GOT3 (cell line): ENCODE measurements at places on chromosomes 13 and 19.

GRCh38 chr13:60794751-60795150 is 397.7 kb downstream of the TDRD3 start:
- DNase-seq: no peak

DNA sequence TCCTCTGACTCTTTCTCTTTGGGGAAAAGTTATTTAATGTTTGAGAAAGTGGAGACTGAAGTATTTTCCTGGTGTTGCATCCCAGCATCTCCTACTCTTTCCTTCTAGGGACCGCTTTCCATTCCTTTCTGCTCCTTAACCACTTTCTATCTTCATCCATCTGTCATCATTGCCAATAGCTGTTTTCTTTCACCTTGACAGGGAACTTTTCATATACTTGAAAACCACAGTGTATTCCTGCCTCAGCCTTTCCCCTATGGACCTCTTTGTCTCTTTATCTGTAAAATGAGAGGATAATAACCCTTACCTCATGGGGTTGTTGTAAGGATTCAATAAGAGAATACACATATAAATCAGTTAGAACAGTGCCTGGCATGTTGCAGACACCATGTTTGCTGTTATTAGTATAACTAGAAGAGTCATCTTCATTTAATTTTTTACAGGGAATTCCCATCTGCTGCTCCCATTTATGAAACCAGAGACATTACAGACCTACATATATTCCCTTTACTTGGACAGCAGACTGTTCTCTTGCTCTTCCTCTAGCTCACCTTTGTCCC is 31.8 kb downstream of the LCP1 start:
- no peak for DNase-seq

- DNase-seq: no peak
These were observed 19.1 kb upstream of the KLF12 start for GRCh38 chr13:74153316-74153715.

DNA sequence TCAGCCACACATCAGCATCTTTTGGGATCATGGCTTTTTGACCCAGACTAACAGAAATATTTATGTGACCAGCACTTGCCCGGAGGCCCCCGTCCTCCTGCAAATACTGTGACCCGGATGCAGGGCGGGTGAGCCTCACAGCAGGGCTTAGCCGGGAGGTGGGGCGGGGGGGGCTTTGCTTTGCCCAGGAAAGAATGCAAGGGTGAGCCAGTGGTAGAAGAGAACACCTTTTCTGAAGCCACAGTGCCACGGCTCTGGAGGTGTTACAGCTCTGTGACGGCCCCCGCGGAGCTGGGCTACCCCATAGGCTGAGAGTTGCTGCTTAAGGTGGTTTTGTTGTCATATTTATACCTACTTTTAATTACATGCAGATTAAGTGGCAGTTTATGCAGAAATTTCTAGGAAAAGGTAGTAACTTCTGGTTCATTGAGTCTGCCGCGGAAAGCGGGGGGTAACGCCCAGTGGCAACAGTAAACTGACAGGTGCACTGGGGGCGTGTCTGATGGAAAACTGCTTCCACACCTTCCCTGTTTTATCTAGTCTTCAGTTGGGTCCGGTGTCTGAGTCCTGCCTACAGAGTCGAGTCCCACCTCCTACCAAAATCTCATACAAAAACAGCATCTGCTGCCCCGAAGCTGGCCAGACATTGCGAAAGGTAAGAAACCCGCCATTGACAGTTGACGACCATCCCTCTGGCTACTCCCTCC is 187.9 kb downstream of the TEX29 start:
- no peak for DNase-seq

GRCh38 chr19:19459073-19459472 is 53.6 kb downstream of the GATAD2A start:
- no peak for DNase-seq

GRCh38 chr13:40101708-40102359 is 446.4 kb downstream of the COG6 start:
- no peak for DNase-seq

DNA sequence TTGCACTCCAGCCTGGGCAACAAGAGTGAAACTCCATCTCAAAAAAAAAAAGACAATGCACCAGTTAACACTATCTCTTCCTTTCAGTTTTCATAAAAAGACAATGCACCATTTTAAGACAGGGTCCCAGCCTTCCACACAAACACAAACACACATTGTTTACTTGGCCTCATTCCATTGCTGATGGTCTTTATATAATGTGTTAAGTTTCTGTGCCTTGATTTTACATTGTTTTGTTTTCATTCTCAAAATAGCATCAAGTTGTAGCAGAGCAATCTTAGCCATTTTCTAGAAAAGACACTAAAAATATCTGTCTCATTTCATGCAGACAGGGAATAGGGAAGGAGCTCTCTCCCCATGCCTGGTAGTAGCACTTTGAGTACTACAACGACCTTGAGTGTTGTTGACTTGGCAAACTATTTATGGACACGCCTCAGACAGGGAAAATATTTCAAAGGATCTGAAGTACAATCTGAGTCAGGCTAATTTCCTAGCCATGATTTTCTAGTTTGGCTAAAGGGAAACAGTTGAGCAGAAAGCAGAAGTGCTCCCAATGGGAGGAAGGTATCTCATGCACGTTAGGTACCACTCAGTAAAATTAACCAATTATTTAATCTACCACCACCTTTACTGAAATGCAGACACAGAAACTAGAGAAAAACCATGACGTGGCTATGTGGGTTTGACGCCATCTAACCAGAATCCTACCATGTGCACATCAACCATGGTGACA is 120.6 kb downstream of the ABCC4 start:
- DNase-seq: no peak

- peak; percentile 66 for DNase-seq
These were observed 7.4 kb downstream of the FGF14 start for GRCh38 chr13:102394158-102395053.

- no peak for DNase-seq
These were observed 13.0 kb upstream of the EPOR start for GRCh38 chr19:11397089-11397610.

DNA sequence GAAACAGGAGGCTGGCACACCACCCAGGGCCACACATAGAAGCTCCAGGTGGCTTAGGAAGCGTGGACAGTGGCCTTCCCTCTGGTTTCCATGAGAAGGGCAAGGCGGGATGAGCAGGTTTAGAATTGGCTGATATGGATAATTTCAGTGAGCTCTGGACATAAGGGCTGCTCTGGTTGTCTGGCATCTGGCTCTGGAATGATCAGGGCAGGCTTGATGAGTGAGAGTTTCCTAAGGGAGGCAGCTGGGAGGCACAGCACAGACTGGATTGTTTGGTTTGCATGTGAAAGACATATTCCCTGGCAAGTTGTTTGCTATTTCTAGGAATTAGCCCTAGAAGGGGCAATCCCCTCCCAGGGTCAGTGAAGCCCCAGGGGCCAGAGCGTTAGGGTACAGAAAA is 129.5 kb downstream of the ATP8A2 start:
- DNase-seq: no peak

- no peak for DNase-seq
These were observed 55.7 kb downstream of the SERP2 start for GRCh38 chr13:44429311-44429710.

DNA sequence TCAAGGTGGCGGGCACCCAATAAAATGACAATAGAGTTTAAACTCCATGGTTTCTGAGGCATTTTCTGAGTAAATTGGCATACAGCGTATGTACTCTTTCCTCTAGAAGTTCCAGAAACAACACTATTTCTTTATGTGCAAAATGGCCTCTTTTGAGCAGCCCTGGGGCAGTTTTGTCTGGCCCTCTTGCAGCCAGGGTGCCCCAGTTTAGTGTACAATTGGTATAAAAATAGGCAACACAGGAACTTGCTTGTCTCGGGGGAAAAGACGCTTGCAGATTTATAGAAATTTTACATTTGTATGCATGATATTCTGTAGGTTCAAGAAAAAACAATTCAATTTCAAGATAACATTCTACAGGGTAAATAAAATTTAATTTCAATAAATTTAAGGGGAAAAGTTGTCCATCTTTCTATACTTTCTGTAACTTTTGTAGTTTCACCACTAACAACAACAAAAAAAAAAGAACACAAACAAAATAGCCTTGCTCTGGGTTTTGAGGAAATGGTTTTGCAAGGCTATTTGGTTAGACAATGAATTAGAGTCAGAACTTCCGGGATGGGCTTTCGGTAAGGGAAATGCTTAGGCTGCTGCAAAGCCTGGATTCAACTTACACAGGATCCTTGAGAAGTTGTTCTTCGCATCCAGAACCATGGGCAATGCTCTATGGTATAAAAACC is 45.3 kb downstream of the LRCH1 start:
- no peak for DNase-seq

GRCh38 chr19:8395621-8396082 is 5.5 kb downstream of the RAB11B start:
- DNase-seq: no peak

DNA sequence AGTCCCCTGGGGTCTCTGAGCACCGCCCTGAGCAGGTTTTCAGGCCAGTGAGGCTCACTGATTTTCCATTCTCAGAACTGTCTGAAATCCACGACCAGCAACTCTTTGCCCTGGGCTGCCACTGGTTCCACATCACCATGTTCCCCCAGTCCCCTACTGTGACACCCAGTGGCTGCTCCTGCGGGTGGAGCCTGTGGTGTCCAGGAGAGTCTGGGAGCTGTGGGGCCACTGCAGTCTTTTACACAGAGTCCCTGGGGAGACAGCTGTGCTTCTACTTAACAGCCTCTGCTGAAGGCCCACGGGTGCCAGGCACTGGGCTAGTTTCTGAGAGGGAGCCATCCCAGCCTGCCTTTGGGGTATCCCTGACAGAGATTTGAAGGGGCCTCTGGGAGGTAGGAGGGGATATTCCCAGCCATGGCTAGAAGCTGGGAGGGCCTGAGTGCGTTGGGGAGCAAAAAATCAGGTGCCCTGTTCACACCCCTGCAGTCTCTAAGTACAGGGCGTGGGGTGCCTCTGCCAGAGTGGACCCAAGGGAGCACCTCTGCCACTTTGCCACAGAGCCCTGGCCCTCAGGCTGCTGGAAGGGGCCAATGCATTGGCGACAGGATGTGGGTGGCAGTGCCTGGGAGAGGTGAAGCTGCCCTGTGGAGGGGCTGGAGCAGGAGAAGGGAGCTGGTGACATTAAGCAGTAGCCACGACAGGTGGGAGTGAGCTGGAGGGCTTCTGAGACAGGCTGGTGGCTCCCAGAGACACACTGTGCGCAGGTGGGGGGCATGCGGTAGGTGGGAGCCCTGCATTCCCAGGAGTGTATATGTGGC is 200.2 kb upstream of the ZNF536 start:
- DNase-seq: no peak

DNA sequence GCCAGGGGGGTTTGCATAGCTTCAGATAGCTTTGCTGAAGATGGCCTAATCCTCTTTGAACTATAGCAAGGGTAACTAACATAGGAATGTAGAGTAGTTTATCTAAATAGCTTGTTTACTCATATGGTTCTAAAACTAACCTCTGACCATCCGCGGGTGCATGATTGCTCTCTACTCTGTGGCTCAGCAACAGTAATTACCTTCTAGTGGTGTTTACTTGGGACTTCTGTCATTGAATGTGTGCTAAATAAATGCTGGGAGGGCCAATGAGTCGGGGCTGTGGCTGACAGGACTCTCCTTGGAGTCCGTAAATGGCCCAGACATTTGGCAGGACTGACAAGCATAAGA is 1461.9 kb downstream of the UQCRFS1 start:
- DNase-seq: no peak

- no peak for DNase-seq
These were observed 74.2 kb downstream of the COL4A1 start for GRCh38 chr13:110232756-110233155.

- DNase-seq: no peak
These were observed 118.7 kb downstream of the ATP11A start for GRCh38 chr13:112808377-112809140.

GRCh38 chr13:79527698-79528097 is 46.7 kb downstream of the NDFIP2 start:
- DNase-seq: no peak

DNA sequence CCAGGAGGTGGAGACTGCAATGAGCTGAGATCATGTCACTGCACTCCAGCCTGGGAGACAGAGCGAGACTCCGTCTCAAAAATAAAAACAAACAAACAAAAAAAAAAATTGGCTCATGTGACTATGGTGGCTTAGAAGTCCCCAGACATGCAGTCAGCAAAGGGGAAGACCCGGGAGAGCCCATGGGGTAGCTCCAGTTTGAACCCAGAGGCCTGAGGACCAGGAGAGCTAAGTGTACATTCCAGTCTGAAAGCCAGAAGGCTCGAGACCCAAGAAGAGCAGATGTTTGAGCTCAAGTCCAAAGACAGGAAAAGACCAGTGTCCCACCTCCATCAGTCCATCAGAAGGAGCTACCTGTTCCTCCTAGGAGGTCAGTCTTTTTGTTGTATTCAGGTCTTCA is 175.2 kb downstream of the TSHZ3 start:
- no peak for DNase-seq

- no peak for DNase-seq
These were observed 10.3 kb upstream of the ZNF83 start for GRCh38 chr19:52648336-52649016.
